Tibial artery (tissue), 4 donors: ENCODE measurements at places on chromosomes 1 and 21.

- no peaks in the 10 kb centered on the region for H3K27me3 ChIP-seq
- H3K4me1 ChIP-seq, result no peaks in the 10 kb centered on the region
- H3K4me3 ChIP-seq, result no peak overlapping the region
- no peaks in the 10 kb centered on the region for H3K36me3 ChIP-seq
- DNase-seq, result no peak
Observed at GRCh38 chr1:161382214-161383019, 14.7 kb upstream of the CFAP126 start.

- H3K4me1 ChIP-seq, result no peaks in the 10 kb centered on the region
- no peak for DNase-seq
- no peak overlapping the region for H3K27ac ChIP-seq
- no peaks in the 10 kb centered on the region for H3K36me3 ChIP-seq
- H3K4me3 ChIP-seq, result no peak overlapping the region
Observed at GRCh38 chr1:46431695-46432094, 37.6 kb downstream of the FAAH start.

DNA sequence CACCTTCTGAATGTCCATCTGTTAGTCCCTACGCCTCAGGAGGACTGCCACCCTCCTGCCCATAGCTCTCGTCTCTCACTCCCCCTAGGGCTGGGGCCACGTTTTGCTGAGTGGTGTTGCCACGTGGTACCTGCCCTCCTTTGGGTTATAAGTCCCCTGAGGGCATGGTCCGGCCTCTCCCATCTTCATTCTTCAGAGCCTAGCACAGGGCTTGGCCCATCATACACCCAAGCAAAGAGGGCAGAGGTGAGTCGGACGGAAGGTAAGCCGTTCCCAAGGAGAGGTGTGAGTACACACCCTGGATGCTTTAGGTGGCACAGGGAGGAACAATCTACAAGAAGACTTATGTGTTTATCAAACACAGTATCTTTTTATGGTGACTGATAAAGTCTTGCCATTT, 10.9 kb downstream of the PADI2 start:
- no peaks in the 10 kb centered on the region for H3K4me1 ChIP-seq
- no peak overlapping the region for H3K27ac ChIP-seq
- H3K4me3 ChIP-seq, result no peak overlapping the region
- H3K36me3 ChIP-seq, result no peaks in the 10 kb centered on the region
- peaks cover 12% of the 10 kb centered on the region for H3K27me3 ChIP-seq

DNA sequence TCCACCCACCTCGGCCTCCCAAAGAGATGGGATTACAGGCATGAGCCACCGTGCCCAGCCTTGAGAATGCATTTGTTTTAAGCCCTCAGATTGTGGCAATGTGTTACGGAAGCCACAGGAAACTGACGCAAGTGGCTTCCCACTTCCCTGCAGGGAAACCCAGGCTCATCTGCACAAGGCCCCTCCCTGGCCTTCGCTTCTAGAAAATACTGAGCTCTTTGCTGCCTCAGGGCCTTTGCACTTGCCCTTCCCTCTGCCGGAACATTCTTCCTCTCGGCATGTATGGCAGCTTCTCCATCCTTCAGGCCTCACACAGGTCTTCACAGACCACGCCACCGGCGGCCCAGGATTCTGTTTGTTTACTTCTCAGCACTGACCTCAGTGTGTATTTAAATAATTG, 137.0 kb upstream of the TMEM51 start:
- H3K27ac ChIP-seq, result no peak overlapping the region
- H3K4me3 ChIP-seq, result no peak overlapping the region
- no peaks in the 10 kb centered on the region for H3K36me3 ChIP-seq
- H3K4me1 ChIP-seq, result no peaks in the 10 kb centered on the region

- no peak for DNase-seq
- H3K4me3 ChIP-seq, result no peak overlapping the region
- H3K27ac ChIP-seq, result no peak overlapping the region
- H3K4me1 ChIP-seq, result no peaks in the 10 kb centered on the region
- no peaks in the 10 kb centered on the region for H3K27me3 ChIP-seq
- H3K36me3 ChIP-seq, result peaks cover 60% of the 10 kb centered on the region
Observed at GRCh38 chr1:94892604-94893254, 34.2 kb downstream of the CNN3 start.

DNA sequence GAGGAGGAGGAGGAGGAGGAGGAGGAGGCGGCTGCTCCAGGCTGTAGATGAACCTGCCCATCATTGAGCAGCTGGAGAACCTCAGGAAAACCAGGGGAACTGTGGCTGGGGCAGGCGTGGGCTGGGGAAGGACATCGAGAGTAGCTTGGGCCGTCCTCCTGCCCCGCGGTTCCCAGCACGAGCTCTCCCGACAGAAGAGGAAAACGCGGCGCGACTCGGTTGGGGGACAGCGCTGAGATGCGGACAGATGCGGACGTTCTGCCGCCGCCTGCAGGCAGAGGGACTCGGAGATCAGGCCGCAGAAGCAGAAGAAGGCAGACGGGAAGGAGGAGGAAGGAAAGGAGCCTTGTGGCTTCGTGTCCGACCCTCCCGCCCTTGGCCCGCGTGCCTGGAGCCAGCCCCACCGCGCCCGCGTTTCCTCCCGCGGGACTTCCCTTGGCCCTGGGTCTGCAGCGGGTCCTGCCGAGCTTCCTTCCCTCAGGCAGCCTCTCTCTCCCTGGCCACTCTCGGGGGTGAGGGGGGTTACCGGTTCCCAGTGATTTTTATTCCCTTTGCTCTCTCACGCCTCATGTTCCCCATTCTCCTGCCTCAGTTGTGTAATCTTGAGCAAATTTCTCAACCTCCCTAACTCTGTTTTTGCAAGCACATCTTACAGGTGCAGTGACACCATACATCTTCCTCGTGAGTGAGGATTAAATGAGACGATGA, 1.7 kb upstream of the TNFRSF9 start:
- H3K27me3 ChIP-seq, result no peaks in the 10 kb centered on the region
- H3K27ac ChIP-seq, result peak overlapping the region; percentile 61
- DNase-seq, result peak; percentile 81
- no peaks in the 10 kb centered on the region for H3K36me3 ChIP-seq
- peak overlapping the region; percentile 48 for H3K4me3 ChIP-seq

- H3K4me1 ChIP-seq, result no peaks in the 10 kb centered on the region
- no peaks in the 10 kb centered on the region for H3K27me3 ChIP-seq
- no peak for DNase-seq
- H3K27ac ChIP-seq, result no peak overlapping the region
- H3K4me3 ChIP-seq, result no peak overlapping the region
Observed at GRCh38 chr1:69312055-69312732, 255.5 kb upstream of the LRRC7 start.

- H3K4me3 ChIP-seq, result no peak overlapping the region
- no peaks in the 10 kb centered on the region for H3K27me3 ChIP-seq
- peak overlapping the region; percentile 5 for H3K27ac ChIP-seq
- no peaks in the 10 kb centered on the region for H3K36me3 ChIP-seq
- no peaks in the 10 kb centered on the region for H3K4me1 ChIP-seq
Observed at GRCh38 chr1:94142583-94142982, 21.6 kb upstream of the ABCA4 start.

GRCh38 chr1:224517171-224517570, 82.6 kb upstream of the WDR26 start:
- no peak overlapping the region for H3K4me3 ChIP-seq
- no peak overlapping the region for H3K27ac ChIP-seq

- no peak for DNase-seq
- H3K27me3 ChIP-seq, result no peaks in the 10 kb centered on the region
- H3K36me3 ChIP-seq, result no peaks in the 10 kb centered on the region
- H3K27ac ChIP-seq, result peak overlapping the region; percentile 85
- H3K4me3 ChIP-seq, result no peak overlapping the region
- H3K4me1 ChIP-seq, result peaks cover 75% of the 10 kb centered on the region
Observed at GRCh38 chr1:183308719-183309118, 109.5 kb downstream of the NMNAT2 start.
